ENCODE measurements at places on chromosomes 5 and 9.

DNA sequence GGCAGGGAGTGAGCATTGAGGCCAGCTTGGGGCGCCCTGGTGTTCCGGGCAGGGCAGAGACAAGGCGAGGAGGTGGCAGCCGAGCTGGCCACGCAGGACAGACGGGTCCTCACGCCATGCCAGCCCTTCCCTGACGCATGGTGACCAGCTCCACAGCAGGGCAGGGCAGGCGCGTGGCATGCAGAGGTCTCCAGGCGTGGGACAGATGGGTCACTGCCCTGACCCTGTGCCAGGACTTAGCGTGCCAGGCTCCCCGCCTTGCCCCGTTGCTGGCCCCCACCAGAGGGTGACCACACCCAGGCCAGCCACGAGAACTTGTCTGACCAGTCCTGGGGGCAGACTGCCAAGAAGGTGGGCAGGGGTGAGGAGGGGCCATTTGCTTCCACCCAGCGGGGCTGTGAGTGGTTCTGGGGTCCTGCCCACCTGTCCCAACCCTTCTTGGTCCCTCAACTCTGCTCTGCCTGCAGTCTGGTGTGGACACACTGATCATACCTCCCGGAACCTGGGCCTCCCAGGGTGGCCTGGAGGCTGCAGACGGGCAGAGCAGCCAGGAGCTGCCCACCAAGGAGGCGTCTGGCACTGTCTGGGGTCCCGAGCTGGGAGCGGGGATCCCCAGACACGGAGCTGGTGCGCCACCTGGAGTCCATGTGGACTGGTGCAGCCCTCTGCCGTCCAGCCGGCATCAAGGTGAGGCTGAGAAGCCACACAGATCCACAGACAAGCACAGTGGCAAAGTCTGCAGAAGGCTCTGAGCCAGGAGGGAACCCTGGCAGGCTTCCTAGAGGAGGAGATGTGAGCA lies at the start of gene RNF224:
Gene RNF224 (plus strand): TSS at position 449 of the 799 bp plus-strand sequence. CDS start 834 bp downstream, outside the sequence.
- DNase-seq: no peak

DNA sequence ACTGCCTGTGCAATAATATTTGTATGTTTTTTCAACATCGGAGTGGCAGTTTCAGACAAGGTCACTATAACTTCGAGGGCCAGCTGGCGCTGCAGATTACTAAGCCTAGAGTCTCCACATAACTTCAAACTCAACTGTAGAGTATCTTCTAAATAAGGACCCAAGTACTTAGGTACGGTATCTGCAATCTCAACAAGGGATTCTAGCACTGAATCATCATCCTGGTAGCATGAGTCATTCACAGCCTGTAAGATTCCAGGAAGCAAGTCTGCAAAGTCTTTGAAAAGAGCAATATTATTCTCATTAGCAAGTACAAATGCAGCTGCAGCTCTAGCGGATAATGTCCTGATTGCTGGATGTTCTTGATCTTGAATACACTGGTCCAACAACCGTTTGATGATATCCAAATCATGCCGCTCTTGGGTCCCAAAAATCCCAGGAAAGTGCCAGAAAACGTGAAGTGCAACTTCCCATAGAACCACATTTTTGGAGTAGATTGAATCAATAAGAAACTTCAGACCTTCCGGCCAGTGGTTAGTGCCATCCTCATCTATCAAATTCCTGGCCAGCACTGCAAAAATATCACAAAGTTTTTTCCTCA lies 654 bp downstream of the RANBP6 start:
- no peak for DNase-seq

DNA sequence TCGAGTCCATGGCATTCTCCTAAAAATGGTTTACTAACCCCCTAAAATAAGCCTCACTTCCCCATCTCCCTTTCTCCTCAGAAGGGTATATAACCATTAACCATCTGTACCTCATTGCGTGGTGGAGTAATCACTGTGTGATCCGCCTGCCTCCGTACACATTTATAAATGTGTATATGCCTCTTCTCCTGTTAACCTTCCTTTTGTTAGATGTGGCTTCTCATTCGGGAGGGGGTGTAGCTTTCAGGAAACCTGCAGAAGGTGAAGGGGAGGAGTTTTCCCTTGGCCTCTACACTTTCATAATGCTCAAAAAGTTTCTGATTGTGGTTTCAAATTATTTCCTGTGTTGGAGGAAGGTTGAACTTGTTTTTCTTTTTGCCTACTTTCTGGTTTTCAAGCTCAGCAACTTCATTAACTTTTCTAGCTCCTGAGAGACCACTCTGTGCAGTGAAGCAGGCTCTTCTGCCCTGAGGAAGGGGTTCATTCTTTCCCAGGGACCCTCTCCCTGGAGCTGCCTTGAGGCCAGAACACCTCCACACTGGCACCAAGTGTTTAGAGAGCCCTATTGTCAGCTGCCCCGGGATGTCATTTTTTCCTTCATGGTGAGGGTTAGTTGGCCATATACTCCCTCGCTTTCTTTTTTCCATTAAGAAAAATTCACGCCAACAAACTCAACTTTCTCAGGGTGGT lies 46.9 kb downstream of the RASGRF2 start:
- DNase-seq: no peak

GRCh38 chr5:76571559-76571958 lies 51.6 kb downstream of the F2RL2 start:
- no peak for DNase-seq

- DNase-seq: no peak
These were observed 27.8 kb upstream of the SETD9 start for GRCh38 chr5:56881571-56881970.

All from right renal pelvis (tissue), 4 donors.